Islet precursor cell (in vitro differentiated cells): ENCODE measurements at places on chromosomes 2 and 18.
A peak's percentile ranks its signal among the peaks of the same experiment; 100 is the strongest.

DNA sequence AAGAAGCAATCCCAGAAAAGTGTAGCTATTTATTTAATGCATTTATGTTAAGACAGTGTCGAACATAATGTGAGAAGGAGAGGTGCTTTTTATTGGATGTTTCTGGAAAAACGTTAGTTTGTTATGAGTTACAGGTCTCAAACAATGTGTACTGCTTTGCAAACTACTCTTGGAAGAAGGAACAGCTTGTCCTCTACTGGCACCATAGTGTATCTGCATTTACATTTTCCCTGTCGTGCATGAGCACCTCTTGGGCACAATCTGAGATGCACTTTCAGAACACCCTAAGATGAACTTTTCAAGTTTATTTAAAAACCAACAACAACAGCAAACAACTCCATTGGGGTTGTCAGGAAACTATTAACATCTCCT lies 22.8 kb downstream of the CCNYL1 start:
- DNase-seq: no peak

DNA sequence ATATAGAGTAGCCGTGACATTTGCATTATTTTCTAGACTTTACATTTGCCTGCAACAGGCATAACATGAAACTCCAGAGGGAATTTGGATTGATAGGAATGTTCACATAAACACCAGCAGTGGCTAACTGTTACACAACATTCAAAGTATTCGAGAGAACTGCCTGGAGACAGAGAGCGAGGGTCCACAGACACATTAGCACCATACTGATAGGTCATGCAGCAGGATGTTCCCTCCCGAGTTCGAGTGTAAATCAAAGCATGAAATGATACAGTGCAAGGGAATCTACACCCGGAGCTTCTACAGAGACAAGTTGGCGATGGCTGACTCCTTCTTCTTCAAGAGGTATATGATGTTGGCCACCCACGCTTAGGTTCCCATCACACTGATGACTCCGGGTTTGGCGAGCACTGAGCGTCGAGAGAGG lies 89.5 kb downstream of the COL6A3 start:
- no peak for DNase-seq

GRCh38 chr2:197182668-197183067 lies 127.9 kb downstream of the ANKRD44 start:
- no peak for DNase-seq

DNA sequence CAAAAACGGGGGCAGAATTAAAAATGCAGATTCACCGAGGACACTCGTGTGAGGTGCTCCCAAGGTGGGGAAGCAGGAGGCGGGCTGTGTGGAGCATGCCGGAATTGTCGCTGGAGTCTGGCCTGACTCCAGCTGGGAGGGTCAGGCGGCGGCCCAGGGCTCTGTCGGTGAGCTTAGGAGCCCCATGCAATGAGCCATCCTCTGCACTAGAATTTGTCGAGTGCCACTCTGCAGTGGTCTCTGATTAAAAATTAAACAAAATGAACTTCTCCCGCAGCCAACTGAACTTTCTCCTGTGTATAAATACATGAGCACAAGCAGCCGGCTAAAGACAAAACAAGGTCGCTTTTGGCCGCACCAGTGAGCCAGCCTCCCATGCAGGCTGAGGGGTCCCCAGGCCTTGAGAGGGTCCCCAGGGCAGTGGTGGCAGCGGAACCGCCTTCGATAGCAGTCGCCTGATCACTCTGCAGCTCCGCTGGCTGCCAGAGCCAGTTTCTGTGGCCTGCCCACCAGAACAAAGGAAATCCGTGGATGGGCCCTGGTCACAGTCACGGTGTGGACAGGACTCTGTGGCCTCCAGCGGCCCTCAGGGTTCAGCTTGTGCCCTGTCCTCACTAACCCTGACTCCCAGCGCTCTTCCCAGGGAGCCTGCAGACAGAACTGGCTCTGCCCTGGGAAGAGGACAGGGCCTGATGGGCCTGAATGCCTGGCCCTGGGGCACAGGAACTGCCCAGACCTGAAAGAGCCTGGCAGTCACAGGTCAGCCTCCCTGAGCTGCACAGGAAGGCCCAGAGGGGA lies 201.3 kb downstream of the EIPR1 start:
- DNase-seq: peak; percentile 58

DNA sequence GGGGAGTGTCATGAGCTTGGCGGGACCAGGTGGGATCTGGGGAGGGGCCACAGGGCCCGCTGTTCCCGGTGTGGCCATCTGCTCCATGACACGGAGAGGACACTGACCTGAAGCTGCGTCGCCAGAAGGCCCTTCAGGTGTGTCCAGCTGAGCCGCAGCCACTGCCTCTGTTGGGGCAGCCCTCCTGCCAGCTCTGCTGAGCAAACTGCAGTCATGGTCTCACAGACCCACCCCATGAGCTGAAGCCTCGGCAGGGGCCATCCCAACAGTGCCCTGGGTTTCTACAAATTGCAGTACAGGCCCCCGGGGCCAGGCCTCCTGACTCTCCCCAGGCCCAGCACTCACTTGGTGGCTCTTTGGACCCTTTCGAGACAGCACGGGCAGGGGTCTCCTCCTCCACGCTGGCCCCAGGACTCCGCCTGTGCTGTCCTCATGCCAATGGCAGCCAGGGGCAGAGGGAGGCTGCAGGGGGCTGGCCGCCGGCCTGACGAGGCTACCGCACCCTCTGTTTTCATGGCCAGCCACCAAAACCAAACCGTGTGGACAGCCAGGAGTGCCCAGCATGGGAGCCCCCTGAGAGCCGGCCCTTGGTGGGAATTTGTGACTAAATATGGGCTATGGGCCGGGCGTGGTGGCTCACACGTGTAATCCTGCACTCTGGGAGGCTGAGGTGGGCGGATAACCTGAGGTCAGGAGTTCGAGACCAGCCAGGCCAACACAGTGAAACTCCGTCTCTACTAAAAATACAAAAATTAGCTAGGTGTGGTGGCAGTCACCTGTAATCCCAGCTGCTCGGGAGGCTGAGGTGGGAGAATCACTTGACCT lies 175.2 kb upstream of the SALL3 start:
- DNase-seq: no peak

DNA sequence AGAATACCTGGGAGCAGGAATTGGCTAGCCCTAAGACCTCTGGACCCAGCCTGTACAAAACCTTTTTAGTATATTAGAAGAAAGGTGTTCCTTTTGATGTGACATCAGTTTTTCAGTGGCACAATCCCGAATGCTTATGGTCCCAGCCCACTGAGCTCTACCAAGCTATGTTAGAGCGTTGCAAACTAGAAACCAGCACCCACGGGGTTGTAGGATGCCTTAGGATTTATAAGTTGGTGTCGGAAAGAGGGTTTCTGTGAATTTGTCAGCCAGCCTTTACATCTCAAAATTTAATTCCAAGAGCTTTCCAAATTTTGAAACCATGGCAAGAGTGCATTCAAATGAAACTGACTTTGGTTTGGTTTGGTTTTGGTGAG lies 499 bp upstream of the LMAN1 start:
- DNase-seq: no peak

DNA sequence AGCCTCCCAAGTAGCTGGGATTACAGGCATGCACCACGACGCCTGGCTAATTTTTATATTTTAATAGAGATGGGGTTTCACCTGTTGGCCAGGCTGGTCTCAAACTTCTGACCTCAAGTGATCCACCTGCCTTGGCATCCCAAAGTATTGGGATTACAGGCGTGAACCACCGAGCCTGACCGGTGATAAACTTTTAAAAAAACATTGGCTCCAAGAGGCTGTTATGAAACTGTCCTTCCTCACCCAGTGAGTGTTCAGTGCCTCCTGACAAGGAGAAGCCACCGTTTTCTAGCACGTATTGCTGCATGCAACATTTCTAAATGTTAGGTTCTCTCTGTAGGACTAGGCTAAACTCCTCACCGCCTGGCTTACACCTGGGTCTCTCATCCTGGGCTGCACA lies 63.3 kb downstream of the EDAR start:
- DNase-seq: no peak

DNA sequence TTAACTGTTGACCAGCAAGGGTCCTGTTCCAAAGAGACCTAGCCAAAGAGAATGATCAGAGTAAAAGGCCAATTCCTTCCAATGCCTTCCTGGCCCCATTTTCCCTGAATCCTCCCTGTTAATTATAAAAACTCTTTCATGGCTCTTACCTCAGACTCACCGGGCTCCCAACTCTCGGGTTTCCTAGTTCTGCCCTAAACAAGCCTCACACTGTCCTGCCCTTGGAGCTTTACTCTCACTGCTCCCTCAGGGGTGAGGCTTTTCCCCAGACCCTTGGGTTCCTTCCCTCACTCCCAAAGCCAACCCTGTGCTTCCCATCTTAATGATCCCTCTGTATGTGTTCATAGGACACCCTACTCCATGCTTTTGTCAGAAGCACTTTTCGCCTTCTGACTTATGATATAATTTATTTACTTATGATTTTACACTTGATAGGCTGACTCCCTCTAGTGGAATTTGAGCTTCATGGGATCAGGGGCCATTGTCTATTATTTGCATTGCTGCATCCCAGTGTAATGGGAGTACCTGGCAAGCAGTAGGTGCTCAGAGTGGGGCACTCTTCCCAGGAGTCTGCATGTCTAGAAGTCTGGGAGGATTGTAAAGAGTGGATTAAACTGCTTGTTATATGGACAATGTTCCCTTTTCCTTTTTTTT lies 29.9 kb upstream of the ZNG1B start:
- no peak for DNase-seq

DNA sequence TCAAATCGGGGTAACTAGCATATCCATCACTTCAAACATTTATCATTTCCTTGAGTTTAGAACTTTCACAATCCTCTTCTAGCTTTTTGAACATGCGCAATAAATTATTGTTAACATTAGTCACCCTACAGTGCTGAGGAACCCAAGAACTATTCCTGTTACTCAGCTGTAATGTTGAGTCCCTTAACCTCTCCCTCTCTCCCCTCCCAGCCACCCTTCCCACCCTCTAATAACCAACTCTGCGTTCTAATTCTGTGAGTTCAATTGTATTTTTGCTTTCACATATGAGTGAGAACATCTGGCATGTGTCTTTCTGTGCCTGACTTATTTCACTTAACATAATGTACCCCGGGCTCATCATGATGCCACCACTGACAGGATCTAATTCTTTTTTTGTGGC lies 78.6 kb upstream of the RANBP2 start:
- no peak for DNase-seq

- DNase-seq: no peak
Measured at GRCh38 chr18:38305961-38306360, 740.4 kb upstream of the CELF4 start.

- no peak for DNase-seq
Measured at GRCh38 chr2:219967247-219968245, 340.1 kb downstream of the SLC4A3 start.

GRCh38 chr2:9018534-9018933 lies 15.1 kb upstream of the MBOAT2 start:
- DNase-seq: no peak

GRCh38 chr18:43634994-43635393 lies 357.7 kb upstream of the SYT4 start:
- no peak for DNase-seq

DNA sequence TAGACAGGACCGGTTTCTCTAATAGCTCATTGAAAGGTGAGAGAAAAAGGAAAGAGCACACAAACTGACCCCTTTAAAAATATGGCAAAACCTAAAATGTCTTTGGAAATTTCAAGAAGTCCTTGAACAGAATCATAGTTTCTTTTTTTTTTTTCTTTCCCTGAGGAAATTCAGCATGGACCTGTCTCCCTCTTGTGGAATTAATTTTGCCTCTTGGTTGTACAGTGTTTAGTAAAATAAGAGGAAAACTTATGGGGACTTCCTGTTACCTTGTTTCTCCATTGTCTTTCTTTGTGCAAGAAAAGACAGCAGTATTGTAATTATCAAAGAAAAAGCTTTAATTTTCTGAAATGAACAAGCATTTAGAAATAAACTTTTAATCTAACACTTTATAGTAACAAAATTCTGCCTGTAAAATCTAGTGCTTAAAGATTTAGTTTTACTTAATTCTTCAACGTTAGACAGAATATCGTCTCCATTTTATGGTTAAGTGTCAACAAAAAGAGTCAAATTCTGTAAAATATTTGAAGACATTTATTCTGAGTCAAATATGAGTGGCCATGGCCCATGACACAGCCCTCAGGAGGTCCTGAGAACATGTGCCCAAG lies 176.3 kb upstream of the NABP1 start:
- DNase-seq: no peak

DNA sequence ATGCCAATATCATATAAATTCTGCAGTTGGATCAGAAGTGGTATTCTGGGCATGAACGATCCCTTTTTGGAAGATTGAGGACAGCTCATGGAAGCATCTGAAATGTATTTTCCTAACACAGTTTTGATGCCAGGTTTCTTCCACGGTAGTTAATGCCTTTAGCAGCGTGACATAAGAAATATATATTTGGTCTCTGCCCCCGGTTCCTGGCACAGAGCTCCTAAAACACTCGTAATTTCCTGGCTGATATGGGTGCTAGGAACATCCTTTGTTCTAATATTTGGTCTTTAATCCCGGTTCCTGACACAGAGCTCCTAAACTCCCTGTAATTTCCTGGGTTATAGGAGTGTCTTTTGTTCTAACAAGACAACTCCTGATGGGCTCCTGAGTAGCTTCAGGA lies 8.2 kb upstream of the CABLES1 start:
- DNase-seq: no peak

- no peak for DNase-seq
Measured at GRCh38 chr18:39487932-39488331, 1922.3 kb upstream of the CELF4 start.

DNA sequence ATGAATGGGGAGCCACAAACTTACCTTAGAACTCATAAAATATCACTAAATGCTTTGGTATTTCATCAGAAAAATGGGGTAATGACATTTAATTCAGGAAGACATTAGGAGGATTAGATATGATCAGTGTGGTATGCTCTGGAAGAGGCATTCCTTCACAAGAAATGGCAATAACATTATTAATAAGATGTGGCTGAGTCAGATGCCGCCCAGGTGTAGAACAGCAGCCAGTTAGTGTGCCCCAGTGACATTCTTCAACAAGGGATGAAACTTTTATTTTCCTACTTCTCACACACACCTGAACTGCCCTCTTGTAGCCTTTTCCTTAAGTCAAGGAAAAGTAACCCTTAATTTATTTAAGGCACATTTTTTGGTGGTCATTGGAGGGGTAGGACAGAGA lies 69.2 kb upstream of the DYNAP start:
- DNase-seq: no peak

- no peak for DNase-seq
Measured at GRCh38 chr2:11016735-11017388, 105.1 kb downstream of the KCNF1 start.

DNA sequence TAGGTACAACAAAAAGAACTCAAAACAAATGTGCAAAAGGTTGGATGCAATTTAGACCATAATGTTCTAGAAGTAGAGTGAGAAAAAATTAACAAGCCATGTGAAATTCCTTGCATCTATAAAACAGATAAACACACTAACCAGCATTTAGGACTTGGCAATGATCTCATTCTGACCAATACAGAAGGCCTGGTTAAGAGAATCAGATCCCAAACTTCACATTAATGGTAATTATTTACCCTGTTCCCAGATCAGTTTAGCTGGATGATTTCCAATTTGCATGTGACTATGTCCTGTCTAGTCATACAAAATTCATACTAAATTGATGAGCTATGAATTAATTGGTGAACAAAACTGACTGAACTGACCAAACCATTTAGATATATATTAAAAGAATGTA lies 98.4 kb upstream of the FIGN start:
- DNase-seq: no peak
